ENCODE measurements at places on chromosomes 6 and 20. TPM values are rescaled to one million over a fixed set of nuclear protein-coding genes. Genes with fewer than 3 reads are reported as not detected.

ACOT8 gene
- polyA plus RNA-seq, result 29.8 TPM

ARMC12 gene
- 0.94 TPM for polyA plus RNA-seq

INSM1 gene
- not detected for polyA plus RNA-seq

REM1 gene
- 0.34 TPM for polyA plus RNA-seq

WFDC13 gene
- not detected for polyA plus RNA-seq

KHDC1L gene
- polyA plus RNA-seq, result 0.79 TPM

OTOR gene
- 0.09 TPM for polyA plus RNA-seq

PKHD1 gene
- polyA plus RNA-seq, result 18.3 TPM

CALHM4 gene
- polyA plus RNA-seq, result 0.43 TPM

TRIM10 gene
- 0.52 TPM for polyA plus RNA-seq

TAGAP gene
- 0.58 TPM for polyA plus RNA-seq

EYS gene
- 0.50 TPM for polyA plus RNA-seq

VNN1 gene
- polyA plus RNA-seq, result 0.14 TPM

GRCh38 chr6:75351570-75351969 lies 67.0 kb upstream of the TMEM30A start:
- no peak for DNase-seq

- no peak for DNase-seq
These were observed 2.7 kb downstream of the KHDRBS2 start for GRCh38 chr6:62283365-62283764.

DNA sequence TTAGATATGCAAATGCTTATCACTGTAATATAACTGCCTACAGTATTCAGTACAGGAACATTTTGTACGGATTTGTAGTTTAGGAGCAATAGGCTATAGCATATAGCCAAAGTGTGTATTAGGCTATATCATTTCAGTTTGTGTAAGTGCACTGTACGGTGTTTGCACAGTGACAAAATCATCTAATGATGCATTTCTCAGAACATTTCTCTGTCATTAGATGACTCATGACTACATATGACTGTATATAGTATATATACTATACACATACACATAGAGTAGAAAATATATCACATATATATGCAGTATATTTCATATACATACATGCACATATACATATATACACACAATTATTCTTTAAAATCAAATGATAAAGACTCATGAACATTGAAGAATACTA lies 158.4 kb downstream of the PTCHD4 start:
- DNase-seq, result no peak

GRCh38 chr20:18016772-18017171 lies 40.9 kb downstream of the OVOL2 start:
- no peak for DNase-seq

DNA sequence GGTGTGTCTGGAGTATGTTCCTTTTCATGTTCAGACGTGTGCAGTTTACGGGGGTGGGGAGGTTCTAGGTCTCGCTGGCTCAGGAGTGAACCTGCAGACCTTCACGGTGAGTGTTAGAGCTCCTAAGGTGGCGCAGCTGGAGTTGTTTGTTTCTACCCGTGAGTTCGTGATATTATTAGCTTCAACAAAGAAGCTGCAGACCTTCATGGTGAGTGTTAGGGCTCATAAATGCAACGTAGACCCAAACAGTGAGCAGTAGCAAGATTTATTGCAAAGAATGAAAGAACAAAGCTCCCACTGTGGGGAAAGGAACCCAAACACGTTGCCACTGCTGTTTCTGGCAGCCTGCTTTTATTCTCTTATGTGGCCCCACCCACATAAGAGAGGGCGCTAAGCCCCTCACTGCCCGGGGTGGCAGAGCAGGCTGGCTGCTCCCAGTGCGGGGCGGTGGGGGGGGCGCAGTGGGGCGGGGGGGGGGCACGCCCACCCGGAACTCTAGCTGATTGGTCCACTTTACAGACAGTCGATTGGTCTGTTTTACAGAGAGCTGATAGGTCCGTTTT lies 41.3 kb upstream of the GMPR start:
- no peak for DNase-seq

GRCh38 chr20:21396599-21397340 lies 556 bp downstream of the NKX2-4 start:
- no peak for DNase-seq

GRCh38 chr6:153525998-153526397 lies 394.9 kb upstream of the RGS17 start:
- no peak for DNase-seq

DNA sequence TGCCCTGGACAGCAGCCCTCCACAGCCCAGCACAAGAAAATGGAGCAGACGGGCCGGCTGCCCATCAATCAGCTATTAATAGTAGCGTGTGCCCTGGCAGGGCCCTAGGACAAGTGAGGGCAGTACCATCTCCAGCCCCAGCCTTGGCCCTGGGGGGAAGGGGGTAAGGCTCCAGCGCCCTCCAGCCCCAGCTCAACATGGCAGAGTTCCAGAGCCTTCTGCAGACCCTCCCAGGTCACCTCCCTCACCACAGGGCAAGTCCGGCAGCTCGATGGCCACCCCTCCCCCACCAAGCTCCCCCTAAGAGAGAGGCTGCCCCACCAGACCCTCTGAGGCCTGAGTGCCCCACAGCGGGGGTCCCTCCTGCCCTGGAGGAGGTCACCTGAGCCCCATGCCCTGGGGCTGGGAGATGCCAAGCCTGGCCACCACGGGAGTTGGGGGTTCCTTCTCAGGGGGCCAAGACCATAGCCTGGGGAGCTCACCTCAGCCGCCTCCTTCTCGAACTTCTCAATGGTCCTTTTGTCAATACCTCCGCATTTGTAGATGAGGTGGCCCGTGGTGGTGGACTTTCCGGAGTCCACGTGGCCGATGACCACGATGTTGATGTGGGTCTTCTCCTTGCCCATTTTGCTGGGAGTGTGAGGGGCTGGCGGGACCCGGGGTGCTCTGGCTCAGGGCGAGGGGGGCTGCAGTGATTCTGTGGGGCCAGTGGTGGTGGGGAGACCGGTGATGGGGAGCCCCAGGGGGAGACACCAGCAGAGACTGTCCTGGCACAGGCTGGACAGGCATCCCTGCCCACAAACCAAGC lies 1.5 kb downstream of the EEF1A2 start:
- DNase-seq, result no peak

- DNase-seq, result no peak
These were observed 24.5 kb downstream of the PDE10A start for GRCh38 chr6:165638530-165638929.

DNA sequence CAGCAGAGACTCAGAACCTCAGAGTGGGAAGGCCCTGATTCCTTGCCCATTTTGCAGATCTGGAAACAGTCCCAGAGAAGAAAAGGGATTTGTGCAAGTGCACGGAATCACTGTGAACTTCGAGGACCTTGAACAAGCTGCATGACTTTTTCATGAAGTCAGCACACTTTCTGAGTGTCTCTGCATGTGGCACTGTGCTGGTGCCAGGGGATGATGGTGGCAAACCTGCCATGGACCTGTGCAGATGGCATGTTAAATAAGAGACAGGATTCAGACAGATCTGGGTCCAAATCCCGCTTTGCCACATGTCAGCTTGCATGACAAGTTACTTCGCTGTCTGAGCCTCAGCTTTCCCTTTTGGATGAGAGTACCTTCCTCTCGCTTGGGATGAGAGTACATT lies 26.8 kb downstream of the ZNF831 start:
- no peak for DNase-seq

GRCh38 chr6:155224618-155225017 lies 39.2 kb upstream of the CLDN20 start:
- DNase-seq, result no peak

DNA sequence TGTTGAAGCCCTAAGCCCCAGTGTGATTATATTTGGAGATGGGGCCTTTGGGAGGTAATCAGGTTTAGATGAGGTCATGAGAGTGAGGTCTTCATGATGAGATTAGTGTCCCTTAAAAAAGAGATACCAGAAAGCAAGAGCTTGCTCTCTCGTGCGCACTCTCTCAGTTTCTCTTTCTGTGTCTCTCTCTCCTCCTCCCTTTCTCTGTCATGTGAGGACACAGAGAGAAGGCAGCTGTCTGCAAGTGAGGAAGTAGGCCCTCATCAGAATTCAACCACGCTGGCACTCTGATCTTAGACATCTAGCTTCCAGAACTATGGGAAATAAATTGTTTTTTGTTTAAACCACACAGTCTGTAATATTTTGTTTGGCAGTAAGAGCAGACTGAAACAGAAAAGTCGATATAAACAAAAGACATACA lies 180.5 kb downstream of the IBTK start:
- no peak for DNase-seq

DNA sequence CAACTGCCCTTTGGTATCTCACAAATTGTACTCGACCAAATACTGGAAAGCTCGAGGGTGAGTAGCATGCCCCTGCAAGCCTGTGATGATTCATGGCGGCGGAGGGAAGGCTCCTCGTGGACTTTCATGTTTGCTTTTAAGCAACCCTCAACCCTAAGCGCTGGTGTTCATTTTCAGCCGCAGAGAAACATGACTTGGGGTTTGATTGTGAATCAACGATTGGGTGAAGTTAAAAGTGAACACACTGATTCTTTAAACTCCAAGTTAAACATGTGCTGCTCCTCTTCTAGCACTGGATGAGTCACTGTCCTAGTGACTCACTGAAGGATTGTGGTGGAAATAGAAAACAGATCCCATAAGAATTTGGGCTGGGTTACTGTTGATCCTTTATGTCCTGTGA lies 8.3 kb downstream of the CD109 start:
- DNase-seq, result no peak

DNA sequence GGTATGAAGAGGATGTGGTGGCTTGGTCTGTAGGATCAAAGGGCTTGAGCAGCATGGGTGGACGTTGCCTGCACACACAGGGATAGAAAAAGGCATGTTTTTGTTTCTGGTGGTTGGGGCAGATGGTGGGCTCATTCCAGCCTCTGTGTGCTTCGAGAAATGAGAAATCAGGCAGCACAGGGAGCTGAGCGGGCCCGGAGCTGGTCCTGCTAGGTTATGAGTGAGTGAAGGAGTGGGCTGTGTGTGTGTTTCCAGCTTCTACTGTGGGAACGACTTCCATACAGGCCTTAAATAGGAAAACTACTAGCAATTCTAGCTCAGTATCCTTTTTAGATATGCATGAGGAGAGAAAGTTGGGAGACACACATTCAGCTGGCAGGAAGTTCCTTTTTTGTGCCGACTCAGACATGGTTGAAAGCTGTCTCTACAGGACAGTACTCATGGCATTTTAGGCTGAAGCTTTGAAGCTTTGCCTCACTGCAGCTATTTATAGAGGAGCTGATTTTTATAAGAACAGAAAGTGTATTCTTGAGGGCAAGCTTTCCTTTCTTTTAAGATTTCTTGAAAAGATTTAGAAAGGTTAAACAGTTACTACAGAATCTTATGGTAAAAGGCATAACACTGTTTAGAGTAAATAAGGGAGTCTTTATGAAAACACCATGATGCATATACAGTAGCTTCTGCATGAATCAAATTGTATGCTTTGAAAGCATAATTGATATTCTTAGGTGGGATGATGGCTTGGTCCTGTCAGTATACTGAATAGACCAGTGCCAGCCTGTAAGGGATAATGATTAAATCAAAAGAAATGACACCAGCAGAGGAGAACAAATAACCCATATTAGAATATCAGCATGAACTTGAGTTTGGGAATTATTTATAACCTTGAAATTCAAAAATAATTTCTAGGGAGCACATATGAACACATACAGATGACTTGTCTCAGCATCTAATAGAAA lies 104.0 kb upstream of the MAN1A1 start:
- DNase-seq, result no peak

GRCh38 chr6:41675176-41675775 lies 37.0 kb downstream of the MDFI start:
- DNase-seq, result no peak

GRCh38 chr20:41304002-41304401 lies 13.5 kb downstream of the ZHX3 start:
- DNase-seq, result no peak

- DNase-seq, result no peak
These were observed 645.6 kb downstream of the RNF144B start for GRCh38 chr6:19032591-19033295.

GRCh38 chr6:44139351-44139743 lies 12.0 kb downstream of the TMEM63B start:
- no peak for DNase-seq

- no peak for DNase-seq
These were observed 25.0 kb downstream of the SIRPA start for GRCh38 chr20:1920252-1920651.

GRCh38 chr6:116404696-116405095 lies 33.9 kb downstream of the DSE start:
- DNase-seq, result no peak

- DNase-seq, result no peak
These were observed 32.2 kb upstream of the FOXA2 start for GRCh38 chr20:22616551-22616950.

DNA sequence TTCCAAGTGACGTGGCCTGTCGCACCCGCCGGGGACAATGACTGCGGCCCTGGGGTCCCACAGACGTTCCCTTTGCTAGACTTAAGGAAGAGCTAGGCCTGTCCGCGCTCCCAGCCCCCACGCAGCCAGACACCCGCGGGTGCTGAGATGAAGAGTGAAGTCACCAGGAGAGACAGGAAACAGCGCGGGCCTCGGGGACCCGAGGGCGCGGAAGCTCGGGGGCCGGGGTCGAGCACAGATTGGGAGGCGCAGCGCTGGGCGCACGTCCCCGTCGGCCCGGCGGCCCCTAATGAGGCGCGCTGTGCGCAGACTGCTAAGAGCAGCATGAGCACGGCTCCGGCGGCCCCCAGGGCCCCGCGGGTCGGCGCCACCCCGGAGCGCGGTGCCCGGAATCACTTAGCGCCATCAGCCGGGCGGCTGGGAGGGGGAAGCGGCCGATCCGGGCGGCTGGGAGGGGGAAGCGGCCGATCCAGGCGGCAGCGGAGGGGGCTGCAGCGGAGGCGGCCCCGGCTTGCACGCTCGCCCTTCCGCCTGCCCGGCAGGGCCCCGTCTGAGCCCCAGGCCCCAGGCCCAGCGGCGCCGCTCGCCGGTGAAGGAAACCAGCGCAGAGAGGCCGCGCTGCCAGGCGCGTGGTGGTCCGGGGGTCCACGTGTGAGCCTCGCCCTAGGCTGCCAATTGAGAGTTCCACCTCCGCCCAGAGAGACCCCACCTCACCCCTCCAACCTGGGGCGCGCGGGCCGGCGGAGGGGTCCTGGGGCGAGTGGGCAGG lies 8.3 kb upstream of the AVP start:
- DNase-seq, result no peak

GRCh38 chr20:1776681-1777475 lies 118.3 kb upstream of the SIRPA start:
- peak; percentile 88 for DNase-seq

- DNase-seq, result no peak
These were observed 128.2 kb downstream of the JARID2 start for GRCh38 chr6:15374119-15374518.

DNA sequence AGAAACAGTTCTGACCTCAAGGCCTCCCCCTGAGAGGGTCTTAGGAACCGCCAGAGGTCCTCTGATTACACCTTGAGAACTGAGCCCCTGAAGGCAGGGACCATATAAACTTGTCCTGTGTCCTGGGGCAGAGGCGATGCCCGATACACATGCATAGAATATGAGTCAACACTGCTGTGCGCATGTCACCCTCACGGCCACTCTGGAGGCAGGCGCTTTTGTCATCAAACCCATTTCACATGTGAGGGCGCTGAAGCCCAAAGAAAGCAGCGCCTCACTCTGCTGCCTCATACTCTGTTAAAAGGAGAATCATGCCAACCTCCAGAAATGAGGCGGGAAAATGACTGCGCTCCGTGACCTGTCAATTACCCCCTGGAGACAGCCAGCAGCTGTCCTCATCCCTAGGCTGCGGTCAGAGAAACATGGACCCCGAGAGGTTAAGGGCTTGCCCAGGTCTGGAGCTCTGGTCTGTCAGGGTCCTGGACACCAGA lies 158.3 kb downstream of the GRM4 start:
- DNase-seq, result no peak
